ENCODE measurements at places on chromosomes 16 and 17.

GRCh38 chr17:45110676-45111611, 21.4 kb downstream of the PLCD3 start:
- DNase-seq = no peak

- peak; percentile 95 for DNase-seq
These were observed 284.0 kb downstream of the SEC14L1 start for GRCh38 chr17:77424585-77425344.

DNA sequence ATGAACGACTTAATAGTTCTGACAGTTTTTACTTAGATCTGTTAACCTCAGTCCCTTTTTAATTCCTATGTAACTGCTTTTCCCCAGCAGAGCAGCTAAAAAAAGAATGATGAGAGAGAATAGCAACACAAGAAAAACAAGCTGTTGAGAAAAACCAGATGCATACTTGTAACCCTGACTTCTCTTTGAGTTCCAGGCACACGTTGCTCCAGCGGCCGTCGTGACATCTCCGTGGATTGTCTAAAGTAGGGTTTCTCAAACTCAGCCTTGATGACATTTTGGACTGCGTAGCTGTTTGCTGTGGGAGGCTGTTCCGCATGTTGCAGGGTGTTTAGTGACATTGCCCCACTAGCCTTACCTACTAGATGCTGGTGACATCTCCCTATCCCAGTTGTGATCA, 324.0 kb downstream of the SNX29 start:
- no peak for DNase-seq

DNA sequence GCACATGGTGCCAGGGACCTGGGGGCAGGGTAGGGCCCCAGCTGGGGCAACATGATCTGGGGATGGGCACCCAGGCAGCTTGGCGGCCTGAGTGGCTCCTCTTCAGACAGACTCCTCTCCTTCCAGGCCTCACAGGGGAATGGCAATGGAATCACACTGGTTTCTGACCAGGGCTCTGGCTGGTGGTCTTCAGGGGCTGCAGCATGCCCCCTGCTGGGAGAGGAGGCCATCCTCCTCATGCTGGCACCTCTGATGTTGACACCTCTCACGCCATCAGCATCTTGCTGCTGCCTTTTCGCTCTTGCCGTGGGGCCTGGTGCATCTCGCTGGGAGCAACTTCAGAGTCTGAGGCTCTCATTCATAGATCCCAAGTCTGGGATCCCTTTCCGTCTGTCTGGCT, 11.2 kb upstream of the GFOD2 start:
- no peak for DNase-seq

Data from sciatic nerve (tissue), 2 donors.